ENCODE measurements at places on chromosomes 3 and 15.

- DNase-seq = no peak
These were observed 57.5 kb downstream of the LPP start for GRCh38 chr3:188211476-188211875.

DNA sequence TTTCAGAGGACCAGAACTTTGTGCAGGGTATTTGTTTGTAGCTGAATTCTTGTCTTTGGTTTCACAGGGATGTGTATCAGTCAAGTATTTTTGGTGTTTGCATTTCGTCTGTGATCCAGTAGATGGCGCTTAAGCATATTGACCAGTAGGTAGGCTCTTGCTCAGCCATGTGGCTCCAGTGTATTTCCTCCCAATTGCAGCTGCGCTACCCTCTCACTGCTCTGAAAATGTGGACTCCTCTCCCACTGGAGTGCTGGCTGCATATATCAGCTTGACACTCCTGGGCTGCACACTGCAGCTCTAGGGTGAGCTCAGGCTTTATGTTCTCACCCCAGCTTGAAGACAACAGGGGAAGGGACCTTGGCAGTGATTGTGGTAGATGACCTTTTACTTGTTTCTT is 1264.3 kb upstream of the ALCAM start:
- DNase-seq = no peak

GRCh38 chr15:99306694-99307338 is 55.5 kb downstream of the LRRC28 start:
- DNase-seq = no peak

- DNase-seq = peak; percentile 47
These were observed 38.8 kb downstream of the TMEM40 start for GRCh38 chr3:12719984-12720898.

DNA sequence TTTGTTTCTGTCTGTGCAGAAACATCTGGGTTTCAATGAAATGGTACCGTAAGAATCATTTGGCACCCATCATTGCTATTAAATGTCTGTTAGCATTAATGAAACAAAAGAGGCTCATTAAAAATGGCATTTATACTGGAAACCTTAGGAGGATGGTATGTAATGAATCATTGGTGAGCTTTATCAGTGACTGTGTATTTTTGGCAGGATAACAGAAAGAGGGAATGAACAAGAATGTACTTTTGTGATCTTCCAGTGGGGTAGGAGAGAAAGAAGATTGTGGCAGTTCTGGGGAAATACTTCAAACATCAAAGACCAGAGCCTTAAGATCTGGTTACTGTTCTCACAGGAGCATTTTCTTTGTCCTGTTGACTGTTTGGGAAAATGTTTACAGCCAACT is 4.7 kb upstream of the DCBLD2 start:
- no peak for DNase-seq

- DNase-seq = no peak
These were observed 28.1 kb downstream of the DCLK3 start for GRCh38 chr3:36736301-36736700.

GRCh38 chr3:11720917-11721411 is 77.2 kb upstream of the VGLL4 start:
- no peak for DNase-seq

DNA sequence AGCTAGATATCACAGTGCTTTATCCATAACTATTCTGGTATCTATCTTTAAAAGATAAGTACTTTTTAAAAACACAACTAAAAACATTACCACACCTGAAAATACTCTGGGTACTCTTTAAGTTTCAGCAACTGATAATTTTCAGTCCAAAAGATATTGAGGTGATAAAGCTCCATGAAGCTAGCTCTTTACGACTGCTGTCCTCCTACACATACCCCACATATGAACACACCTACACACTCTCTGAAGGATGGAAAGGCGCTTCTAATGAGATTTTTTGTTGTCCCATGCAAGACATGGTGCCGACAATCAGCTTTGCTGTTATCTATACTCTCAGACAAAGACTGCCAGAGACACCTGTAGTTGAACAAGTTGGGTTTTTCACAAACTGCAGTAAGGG is 19.1 kb upstream of the TM4SF4 start:
- DNase-seq = no peak

- DNase-seq = no peak
These were observed 523.2 kb upstream of the GOLIM4 start for GRCh38 chr3:168618827-168619470.

DNA sequence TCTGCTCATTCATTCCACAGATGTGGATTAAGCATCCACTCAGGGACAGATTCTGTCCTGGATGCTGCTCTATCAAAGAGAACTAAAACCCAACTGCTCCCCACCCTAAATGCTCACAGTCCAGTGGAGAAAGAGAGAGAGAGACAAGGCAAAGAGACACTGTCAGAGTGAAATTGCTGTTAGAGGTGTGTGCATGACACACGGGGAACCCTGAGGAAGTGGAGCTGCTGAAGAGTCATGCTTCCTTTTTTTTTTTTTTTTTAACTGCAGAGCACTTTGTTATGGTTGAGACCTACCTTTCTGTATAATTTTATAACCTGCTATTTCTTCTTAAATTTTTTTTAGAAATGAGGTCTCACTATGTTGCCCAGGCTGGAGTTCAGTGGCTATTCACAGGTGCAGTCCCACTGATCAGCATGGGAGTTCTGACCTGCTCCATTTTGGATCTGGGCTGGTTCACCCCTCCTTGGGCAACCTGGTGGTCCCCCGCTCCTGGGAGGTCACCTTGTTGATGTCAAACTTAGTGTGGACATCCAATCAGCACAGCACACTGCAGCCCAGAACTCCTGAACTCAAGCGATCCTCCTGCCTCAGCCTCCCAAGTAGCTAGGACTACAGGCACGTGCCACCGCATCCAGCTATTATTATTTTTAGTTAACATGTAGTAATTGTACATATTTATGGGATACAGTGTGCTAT is 18.2 kb upstream of the PSTPIP1 start:
- DNase-seq = no peak

DNA sequence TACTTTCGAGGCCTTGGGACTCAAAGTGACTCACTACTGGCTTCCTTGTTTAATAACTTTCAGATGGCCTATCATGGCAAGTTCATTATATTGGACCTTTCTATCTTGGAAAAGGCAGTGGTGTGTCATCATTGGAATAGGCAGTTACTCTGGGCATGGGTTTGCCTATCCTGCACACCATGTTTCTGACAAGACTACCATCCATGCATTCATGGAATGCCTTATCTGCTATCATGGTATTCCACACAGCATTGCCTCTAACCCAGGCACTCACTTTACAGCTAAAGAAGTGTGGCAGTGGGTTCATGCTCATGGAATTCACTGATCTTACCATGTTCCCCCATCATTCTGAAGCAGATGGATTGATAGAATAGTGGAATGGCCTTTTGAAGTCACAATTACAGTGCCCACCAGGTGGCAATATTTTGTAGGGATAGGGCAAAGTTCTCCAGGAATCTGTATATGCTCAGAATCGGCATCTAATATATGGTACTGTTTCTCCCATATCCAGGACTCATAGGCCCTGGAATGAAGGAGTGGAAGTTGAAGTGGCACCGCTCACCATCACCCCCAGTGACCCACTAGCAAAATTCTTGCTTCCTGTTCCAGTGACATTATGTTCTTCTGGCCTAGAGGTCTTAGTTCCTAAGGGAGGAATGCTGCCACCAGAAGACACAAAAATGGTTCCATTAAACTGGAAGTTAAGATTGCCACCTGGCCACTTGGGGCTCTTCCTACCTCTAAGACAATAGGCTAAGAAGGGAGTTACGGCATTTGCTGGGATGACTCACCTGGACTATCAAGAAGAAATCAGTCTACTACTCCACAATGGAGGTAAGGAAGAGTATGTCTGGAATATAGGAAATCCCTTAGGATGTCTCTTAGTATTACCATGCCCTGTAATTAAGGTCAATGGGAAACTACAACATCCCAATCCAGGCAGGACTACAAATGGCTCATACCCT is 1161.4 kb downstream of the SI start:
- no peak for DNase-seq

DNA sequence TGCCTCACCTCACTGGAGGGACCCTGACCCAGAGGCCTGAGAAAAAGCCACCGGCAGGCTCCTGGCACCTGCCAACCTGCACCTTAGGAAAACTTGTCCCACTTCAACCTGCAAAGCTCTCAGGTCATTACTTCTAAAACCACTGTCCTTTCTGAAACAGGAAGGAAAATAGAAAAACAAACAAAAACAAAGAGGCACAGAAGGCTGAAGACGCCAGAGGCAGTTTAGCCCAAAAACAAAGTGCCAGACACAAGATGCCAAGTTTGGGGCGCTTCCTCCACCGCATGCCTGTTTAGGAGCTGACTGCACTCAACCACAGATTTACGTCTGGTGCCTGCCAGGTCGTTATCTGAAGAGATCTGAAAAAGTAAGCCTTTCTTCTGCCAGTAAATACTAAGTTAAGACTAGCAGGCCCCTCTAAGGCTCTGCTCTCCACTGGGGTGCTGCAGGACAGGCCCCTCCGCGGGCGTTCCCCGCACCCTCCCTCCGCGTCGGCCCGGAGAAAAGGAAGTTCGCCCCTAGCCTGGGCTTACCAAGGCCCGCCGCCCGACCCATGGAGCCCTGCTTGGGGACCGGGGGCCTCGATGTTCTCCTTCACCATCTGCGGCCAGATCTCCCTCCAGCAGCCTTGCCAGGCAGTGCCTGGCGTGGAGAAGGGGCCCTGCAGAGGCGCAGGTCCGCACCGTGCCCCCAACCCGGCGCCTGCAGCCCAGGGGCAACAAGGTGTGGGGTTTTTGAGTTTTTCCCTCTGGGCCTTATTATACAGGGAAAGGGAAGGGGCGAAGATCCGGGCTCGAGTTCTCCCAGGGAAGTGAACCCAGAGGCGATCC is 1.3 kb downstream of the GOLGA8A start:
- DNase-seq = no peak

DNA sequence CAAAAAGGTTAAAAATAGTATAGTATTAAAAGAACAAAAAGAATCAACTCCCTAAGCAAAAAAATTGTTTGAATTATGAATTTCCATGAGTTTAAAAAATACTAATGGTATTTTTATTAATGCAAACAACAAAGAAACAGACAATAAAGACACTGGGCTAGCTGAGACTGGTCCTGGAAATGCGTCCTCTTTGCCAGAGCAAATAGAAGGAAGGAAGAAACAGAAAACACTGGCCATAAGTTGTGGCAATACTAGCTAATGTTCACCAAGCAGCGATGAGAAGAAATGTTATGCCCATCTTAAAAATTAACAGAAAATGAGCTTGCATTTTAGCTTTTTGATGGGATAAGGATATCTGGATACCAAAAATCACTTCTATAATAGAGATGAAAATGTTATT is 88.6 kb downstream of the TBL1XR1 start:
- no peak for DNase-seq

DNA sequence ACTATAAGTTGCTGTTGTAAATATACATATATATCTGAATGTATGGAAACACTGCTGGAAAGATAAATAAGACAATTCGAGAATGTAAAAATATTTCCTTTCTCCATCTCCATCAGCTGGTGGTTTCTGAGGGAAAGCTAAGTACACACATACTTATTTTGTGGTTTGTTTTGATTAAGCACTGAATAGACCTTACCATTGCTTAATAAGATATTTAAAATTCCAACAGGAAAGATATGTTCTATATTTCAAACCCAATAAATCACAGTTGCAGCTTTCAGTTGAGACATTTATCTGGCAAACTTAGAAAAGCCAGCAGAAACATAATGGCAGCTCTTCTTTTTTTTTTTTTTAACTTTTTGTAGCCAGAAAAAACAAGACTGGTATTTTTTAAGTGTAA is 160.4 kb downstream of the VGLL3 start:
- DNase-seq = no peak

GRCh38 chr15:75232252-75232813 is 25.8 kb upstream of the GOLGA6C start:
- DNase-seq = no peak

DNA sequence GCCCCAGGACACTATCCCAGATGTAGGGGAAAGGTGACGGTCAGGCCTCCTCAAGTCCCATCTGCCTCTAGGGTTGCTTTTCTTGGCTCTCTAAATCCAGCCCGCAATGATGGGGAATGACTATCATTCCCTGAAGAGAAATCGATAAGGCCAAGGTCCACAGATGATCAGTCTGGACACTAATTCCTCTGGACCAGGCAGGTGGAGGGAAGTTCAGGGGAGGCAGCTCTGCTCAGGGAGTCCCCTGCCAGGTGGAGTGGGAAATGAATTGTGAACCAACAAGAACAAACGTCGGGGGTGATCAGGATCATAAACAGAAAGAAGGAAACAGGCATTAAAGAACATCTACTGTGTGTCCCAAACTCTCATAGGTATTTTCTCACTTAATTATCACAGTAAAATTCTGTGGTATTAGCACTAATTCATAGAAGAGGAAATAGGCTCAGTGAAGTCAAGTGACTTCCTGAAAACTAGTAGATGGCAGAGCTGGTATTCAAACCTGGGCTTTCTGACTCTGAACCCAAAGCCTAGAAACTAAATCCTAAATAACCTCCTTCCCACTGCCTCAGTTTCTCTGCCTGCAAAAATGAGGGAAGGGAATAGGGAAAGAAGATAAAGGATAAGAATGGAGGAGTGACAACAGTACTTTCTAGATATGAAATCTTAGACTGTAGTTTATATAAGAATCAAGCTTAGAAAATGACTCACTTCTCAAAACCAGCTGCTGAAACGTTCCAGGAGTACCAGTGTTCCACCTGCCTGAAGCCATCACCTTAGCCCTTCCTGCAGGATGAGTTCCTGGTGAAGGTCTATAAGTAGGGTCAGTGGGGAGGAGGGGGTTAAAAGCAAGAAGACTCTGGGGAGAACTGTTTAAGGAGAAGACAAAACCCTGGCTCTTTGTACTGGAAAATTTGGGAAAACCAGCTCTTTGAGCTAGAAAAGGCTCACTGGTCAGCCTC is 7.5 kb downstream of the BMF start:
- no peak for DNase-seq
